ENCODE measurements at places on chromosomes 12 and 14. TPM values are rescaled to one million over a fixed set of nuclear protein-coding genes. Genes with fewer than 3 reads are reported as not detected.

DNA sequence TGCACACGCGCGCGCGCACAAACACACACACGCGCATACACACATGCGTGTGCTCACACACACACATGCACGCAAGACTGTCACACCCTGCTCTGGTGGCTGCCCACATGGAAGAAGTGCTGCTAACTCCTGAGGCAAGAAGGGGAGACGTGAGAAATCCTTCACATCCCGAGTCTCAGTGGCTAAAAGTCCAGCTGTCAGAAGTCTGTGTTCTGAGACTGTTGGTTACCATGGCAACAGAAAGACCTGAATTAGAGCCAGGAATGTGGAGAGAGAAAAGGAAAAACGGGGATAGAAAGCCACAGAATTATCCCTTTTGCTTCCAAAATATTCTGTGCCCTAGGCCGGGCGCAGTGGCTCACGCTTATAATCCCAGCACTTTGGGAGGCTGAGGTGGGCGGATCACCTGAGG is 71.2 kb downstream of the PPFIBP1 start:
- DNase-seq, result peak; percentile 76

- no peak for DNase-seq
These were observed 255.1 kb upstream of the KRR1 start for GRCh38 chr12:75766263-75767160.

- no peak for DNase-seq
These were observed 43.2 kb downstream of the IRAK3 start for GRCh38 chr12:66232263-66232662.

DNA sequence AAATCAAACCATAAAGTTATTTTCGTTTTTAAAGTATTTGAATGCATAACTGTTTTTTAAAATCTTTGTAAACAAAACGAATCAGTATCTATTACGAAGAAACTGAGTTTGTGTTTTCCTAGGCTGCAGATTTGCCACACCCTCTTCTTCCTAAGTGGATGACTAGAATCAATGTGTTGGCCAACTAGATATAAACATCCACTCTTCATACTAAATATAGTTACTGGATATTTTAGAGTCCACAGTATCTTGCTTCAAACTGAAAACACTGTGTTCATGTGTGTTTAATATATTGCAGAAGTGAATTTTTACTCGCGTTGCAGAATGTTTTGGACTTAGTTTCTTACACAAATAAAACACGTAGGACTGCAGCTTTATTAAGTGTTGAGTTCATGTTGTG is 63.2 kb downstream of the KLHL28 start:
- DNase-seq, result no peak

DNA sequence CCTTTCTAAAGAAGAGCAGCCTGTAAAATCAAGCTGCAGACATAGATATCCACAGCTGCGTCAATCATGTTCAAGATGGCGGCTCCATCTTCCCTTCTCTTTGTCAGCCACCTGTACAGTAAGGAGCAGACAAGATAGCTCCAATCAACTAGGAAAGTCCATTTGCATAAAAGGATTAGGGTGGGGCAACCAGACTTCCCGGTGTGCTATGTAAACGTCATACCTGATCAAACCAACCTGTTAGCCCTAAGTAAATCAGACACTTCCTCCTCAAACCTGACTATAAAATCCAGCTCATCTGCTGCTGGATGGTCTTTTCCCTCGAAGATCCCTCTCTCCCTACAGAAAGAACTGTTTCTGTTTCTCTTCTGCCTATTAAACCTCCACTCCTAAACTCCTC is 60.1 kb downstream of the BCAT1 start:
- no peak for DNase-seq

GRCh38 chr12:70928071-70928470 is 7.5 kb upstream of the PTPRR start:
- DNase-seq, result no peak

The CHD8 gene
- 65.3 TPM for total RNA-seq

The CCDC184 gene
- total RNA-seq, result 0.85 TPM

The KCNA5 gene
- 2.9 TPM for total RNA-seq

GRCh38 chr12:53825246-53826081 is 73.7 kb upstream of the CISTR start:
- DNase-seq, result no peak

DNA sequence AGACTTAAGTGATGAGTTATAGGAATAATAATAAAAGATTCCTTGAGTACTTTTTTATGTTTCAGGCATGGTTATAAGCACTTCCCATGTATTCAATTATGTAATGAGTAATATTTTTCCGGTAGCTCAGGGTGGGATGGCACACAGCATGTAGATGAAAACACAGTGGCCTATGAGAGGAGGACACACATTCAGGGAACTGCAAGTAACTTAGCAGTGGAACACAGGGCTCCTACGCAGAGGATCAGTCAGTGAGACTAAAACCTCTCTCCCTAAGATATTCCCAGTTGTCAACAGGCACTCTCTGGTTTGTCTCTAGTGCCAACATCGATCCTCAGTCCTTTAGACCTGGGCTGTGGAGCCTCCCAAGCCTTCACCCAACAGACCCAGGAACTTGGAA is 219.4 kb downstream of the DIO2 start:
- DNase-seq, result no peak

The PZP gene
- total RNA-seq, result 1.7 TPM

DNA sequence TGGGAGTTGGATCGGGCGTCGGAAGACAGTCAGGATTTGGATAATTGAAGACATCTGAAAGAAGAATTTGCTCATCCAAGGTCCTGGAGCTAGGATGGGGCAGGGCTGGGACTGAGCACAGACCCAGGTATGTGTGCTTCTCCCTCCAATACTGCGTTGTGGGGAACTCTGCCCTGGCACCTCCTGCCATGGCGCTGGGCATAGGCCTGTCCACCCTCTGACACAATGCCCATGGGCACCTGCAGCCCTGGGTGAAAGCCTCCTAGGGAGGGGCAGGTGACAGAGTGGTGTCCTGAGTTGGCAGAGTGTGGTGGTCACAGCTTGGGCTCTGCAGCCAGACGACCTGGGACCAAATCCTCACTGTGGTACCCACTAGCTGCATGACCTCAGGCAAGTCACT is 53.3 kb downstream of the CALM1 start:
- DNase-seq, result no peak

The TMPRSS12 gene
- not detected for total RNA-seq

DNA sequence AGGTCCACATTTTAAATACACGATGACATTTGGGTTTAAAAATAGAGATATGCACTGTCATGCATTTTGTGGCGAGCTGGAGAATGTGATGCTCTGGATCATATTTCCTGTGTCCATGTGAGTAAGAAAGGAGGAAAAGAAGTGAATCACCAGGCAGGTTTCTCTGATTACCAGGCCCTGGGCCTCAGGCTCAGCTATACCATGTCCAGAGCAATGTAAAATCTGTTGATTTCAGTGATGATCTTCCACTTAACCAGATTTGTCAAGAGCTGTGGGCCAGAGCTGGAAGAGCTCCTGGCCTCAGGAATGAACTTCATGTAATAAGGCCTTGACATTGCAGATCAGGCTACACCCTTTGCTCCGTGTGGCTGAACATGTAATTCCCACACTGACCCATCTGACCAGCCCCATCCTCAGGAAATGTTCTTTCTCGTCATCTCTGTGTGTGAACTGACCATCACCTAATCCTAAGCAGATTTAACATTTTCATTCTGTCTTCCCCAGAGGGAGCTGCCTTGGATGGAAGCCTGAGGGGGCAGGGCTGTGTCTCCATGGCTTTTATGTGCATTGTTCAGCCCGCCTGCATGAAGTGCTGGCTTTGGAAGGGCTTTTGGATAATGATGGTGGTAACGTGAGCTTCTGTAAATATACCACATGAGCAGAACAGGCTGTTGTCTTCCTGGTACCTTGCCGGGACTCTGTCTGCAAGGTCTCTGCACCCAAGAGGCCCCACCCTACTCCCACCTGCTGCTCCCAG is 54.5 kb downstream of the CRACR2A start:
- no peak for DNase-seq

- no peak for DNase-seq
These were observed 80.3 kb upstream of the NOS1 start for GRCh38 chr12:117441751-117442150.

- DNase-seq, result no peak
These were observed 95.7 kb downstream of the PDE3A start for GRCh38 chr12:20463913-20464524.

The DENR gene
- total RNA-seq, result 49.4 TPM

- no peak for DNase-seq
These were observed 119.9 kb downstream of the CACNA1C start for GRCh38 chr12:2172491-2173214.

GRCh38 chr14:56063131-56063530 is 55.1 kb upstream of the PELI2 start:
- DNase-seq, result no peak

The VASH1 gene
- total RNA-seq, result 17.3 TPM

DNA sequence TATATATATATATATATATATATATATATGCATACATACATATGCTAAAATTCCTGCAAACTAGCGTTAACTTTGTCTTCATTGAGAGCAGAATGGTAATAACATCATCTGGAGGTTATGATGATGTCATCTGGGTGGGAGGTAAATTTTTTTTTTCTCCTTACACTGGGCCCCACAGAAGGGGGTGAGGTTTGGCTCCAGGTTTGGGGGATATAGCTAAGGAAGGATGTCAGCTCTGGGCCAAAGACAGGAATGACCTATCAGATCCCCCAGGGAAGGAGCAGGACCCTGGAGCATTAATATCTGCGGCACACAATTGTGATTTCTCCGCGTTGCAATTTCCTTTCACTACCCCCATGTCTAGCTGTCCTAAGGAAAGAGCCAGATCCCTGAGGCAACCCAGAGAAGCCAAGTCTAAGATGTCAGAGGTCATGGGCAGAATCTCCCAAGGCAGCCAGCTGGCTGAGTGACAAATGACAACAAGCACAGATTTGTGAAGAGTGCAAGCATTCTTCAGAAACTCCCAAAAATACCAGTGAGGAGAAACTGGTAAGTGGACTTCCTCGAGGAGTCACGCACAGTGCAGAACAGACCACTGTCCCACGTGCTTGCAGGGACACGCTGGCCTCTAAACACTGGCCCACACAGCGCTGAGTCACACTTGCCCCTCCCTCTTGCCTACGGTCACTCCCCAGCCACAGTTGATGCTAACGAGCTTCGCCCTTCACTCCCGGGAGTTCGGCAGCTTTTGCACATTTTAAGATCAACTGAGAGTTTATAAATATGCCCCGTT is 9.9 kb downstream of the UBC start:
- no peak for DNase-seq

The TOMM20L gene
- not detected for total RNA-seq

The CMA1 gene
- 3.2 TPM for total RNA-seq

DNA sequence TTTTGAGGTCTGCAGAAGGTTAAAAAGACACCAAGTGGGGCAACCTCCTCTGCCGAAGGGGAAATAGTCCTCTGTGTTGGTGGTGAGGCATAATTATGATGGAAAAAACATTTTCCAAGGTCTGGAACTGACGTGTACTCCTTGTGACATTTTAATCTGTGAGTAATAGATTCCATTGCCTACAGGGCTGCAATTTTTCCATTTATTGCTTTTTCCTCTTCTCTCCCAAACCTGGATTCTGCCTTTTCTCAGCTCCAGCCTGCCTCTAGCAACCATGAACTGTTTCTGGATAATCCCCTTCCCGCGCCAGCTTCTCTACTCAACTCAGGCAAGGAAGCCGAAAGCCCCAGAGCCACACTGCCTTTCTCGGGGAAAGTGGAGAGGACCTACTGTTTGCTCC is 230.1 kb upstream of the PLXNC1 start:
- no peak for DNase-seq

- DNase-seq, result no peak
These were observed 14.8 kb downstream of the MMP14 start for GRCh38 chr14:22850944-22851764.

The FAM222A gene
- total RNA-seq, result 1.2 TPM

The SLC38A2 gene
- total RNA-seq, result 471 TPM

DNA sequence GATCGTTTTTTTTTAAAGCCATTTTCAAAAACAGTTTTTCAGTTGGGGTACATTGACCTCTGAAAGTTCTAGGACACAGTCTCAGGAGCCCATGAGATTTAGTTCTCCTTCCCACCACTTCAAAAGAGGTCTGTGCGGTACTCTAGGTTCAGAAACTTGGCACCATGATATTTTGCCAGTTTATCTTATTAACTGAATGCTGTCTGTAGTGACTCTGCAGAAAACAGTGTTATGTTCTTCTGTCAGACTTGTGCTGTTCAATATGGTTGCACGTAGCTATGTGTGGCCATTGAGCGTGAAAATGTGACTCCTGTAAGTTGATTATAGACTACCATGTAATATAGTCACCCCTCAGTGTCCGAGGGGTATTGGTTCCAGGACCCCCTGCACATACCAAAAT is 35.9 kb downstream of the CRADD start:
- DNase-seq, result no peak

The SOAT2 gene
- total RNA-seq, result not detected

DNA sequence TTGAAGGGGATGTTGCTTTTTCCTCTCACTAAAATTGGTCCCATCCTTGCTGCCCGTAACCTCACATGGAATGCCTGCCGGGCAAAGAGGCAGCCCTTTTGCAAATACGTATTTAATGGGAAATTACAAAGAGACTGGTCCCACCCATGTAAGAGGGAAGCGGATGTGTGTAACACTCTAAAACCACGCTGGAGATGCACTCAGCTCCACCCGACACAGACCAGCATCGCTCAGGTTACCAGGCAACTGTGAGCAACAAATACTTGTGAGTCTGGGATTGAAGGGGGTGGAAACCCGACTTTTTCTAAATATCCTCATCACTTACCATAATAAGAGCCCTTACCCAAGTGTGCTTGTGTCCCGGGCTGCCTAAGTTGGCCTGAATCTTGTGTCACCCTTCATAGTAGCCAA is 47.7 kb downstream of the ELK3 start:
- DNase-seq, result no peak

The TPH2 gene
- not detected for total RNA-seq

The TMCC3 gene
- 11.7 TPM for total RNA-seq

Data from urinary bladder (tissue), 4 donors.